ENCODE measurements at places on chromosomes 2 and 18.

DNA sequence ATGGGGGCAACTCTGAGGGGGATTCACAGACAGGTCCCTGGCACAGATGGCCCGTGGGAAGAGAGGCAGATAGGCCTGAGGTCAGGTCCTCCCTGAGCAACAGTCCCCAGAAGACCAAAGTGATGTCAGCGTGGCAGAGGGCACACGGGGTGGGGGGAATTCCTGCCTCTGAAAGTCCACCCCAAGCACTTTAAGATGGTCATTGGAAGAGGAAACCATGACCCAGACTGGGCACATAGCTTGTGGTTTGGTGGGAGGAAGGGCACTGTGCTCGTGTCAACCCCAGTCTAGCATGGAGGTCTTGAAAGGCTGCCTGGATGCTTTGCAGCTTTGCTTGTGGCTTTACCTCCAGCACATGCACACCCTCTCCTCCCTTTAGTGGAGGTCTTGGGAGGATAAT is 38.0 kb upstream of the SIX2 start:
- no peak for DNase-seq

DNA sequence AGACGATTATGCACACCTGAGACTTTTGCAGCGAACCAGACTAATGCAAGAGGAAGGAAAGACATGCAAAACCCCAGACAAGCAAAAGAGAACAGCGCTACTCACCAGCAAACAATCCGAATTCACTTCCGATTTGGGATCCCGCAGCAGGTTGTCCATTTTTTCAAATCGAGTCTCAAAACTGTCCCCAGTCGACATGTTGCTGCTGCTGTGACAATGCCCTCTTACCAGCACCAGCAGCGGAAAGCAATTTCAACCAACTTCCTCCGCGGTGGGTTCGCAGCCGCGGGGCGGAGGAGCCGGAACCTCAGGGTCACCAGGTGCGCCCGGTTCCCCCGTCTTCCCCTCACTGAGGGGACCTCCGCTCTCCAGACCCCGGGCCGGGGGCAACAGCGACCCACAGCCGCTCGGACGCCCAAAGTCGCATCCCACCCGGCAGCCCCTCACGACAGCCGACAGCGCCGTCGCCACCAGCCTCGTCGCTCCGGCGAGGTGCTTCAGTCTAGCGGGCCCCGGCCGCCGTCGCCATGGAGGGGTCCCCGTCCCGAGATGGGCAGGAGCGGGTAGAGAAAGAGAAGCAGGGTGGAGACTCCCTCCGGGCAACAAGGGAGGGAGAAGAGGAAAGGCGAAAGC is 784 bp downstream of the ROCK1 start:
- peak; percentile 43 for DNase-seq

- DNase-seq: no peak
Observed at GRCh38 chr2:207251022-207251421, 85.3 kb upstream of the KLF7 start.

DNA sequence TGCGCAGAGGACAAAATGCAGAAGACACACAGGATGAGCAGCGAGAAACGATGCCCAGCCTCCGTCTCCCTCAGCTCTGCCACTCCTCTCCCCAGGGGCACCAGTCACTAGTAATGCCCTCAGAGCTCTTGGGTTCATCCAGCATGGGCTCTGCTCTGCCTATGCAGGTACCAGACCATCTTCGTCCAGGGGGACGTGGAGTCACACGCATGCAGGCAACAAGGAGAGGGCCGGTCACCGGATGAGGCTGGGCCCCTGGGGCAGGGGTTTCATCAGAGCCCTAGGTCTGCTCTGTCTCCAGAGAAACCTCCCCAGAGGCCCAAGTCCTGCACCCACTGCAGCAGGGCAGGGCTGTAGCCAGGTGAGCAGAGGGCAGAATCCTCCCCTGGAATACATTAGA is 23.9 kb downstream of the RAB31 start:
- no peak for DNase-seq

DNA sequence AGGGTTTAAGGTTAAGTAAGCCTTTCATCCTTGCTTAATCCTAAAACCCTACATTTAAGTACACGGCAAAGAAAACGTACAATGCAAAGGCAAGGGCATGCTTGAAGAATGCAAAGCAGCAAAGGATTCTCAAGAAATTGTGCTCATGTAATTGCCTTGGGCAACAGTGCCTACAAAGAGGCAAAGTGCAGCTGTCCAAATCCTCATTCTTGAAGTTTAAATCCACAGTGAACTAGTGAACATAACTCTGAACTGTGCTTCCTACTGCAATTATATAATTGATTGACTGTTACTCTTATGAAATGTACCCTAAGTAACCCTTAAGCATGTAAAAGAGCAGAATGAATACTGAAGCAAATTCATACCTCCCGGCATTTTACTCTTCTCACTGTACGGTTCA is 85.4 kb downstream of the MAP3K20 start:
- DNase-seq: no peak

- no peak for DNase-seq
Observed at GRCh38 chr2:189287982-189288521, 108.5 kb upstream of the COL5A2 start.

- DNase-seq: no peak
Observed at GRCh38 chr18:59357928-59358327, 1.1 kb downstream of the LMAN1 start.

DNA sequence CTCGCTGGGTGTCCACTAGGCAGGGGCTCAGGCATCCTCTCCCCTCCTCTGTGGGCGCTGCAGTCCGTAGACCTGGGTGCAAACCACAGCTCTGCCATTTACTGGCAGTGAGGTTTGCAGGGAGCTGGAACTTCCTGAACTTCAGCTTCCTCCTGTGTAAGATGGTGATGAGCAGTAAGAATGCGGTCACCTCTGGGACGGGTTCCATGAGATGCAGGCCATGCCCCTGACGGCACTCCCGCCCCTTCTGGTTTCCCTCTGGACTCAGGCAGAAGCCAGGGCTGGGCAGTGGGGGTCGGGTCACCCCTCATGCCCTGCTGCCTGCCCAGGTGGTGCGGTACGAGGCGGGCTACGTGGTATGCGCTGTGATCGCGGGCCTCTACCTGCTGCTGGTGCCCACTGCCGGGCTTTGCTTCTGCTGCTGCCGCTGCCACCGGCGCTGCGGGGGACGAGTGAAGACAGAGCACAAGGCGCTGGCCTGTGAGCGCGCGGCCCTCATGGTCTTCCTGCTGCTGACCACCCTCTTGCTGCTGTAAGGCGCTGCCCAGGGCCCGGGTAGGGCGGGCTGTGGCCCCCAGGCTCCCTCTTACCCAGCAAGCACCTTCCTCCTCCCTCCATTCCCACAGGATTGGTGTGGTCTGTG is 1.5 kb downstream of the PROM2 start:
- DNase-seq: no peak

DNA sequence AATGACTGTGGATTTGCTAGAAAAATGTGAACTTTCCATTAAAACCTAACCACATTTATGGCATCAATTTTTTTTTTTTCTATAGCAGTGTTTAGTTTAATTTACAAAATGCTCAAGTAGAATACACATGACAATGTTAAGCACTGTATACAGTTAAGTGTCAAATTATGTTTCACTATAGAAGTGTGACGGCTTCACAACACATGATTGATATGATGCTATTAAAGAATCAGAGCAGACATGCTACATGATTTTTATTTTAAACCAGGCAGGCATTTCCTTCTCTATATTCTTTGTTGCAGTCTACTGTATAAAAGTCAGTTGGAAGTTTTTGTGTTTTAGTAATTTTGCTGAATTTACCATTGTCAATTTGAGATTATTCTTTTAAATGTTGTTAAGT is 43.6 kb downstream of the PROKR1 start:
- no peak for DNase-seq

GRCh38 chr2:26975656-26976055 is 5.2 kb downstream of the MAPRE3 start:
- no peak for DNase-seq

DNA sequence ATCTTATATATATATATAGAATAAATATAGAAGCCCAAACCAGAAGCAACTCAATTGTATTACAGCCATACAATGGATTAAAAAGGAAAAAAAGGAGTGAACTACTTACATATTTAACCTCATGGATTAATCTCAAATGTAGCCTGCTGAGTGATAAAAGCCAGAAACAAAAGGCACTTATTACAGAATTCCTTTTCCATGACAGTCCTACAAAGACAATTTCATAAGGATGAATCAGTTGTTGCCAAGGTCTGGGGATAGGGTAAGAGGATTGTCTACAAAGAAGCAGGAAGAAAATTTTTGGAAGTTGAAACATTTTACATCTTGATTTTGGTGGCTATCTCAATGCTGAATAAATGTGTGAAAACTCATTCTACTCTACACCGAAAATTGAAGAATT is 103.9 kb upstream of the DCC start:
- DNase-seq: no peak

GRCh38 chr18:76490033-76490432 is 5.0 kb downstream of the ZNF516 start:
- no peak for DNase-seq

DNA sequence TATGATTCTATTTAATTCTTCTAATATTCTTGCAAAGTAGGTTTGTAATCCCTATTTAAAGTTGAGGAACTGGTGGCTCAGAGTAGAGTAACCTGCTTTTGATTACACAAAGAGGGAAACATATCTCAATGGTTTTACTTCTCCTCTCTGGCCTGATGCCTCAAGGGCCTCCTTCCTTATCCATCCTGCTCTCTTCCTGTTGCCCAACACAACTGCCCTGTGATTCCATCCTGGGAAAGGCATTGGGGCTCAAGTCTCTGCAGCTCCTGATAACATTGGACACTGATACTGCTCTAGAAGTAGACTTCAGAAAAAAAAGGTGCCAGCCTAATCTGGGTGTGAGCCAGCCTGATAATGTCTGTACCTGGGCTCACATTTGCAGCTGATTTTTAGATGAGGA is 75.8 kb downstream of the RDH14 start:
- no peak for DNase-seq

- no peak for DNase-seq
Observed at GRCh38 chr18:59909289-59910036, 9.7 kb downstream of the PMAIP1 start.

GRCh38 chr2:221792971-221793521 is 220.9 kb upstream of the EPHA4 start:
- DNase-seq: no peak

DNA sequence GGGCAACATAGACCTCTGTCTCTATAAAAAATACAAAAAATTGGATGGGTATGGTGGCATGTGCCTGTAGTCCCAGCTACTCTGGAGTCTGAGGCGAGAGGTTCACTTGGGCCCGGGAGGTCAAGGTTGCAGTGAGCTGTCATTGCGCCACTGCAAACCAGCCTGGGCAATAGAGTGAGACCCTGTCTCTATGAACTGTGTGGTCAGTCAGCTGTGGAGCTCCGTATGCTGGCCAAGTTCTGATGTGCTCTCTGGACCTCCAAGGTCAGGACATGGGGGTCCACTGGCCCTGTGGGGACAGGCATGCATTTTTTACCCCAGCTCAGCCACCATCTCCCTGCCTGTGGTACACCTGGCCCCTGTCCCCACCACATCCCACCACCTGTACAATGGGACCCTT is 71.6 kb downstream of the TMEM131 start:
- DNase-seq: no peak

- DNase-seq: peak; percentile 73
Observed at GRCh38 chr18:5543773-5544389, at the start of gene EPB41L3. EPB41L3 (minus strand) TSS chr18:5543997; CDS start chr18:5489183, 54,814 bp downstream.

GRCh38 chr2:191230174-191230573 is 15.0 kb upstream of the MYO1B start:
- DNase-seq: no peak

- DNase-seq: no peak
Observed at GRCh38 chr2:236086971-236087465, 81.2 kb downstream of the GBX2 start.

DNA sequence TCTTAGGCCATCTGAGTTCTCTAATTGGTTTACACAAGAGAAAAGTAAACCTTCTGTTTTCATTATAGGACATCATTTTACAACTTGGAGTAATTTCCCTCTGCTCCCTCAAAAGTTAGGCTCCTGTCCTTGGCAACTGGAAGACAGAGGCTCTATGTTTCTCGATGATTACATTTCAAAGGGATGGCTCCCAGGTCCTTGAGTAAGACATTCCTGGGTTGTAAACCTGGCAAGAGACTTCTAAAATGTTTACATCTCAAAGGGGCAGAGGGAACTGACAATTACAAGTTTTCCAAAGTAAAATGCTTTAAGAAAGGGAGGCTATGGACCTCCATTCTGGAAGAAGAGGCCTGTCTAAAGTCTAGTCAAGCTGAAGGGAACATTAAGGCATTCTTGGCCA is 268.3 kb upstream of the REG3G start:
- DNase-seq: no peak

DNA sequence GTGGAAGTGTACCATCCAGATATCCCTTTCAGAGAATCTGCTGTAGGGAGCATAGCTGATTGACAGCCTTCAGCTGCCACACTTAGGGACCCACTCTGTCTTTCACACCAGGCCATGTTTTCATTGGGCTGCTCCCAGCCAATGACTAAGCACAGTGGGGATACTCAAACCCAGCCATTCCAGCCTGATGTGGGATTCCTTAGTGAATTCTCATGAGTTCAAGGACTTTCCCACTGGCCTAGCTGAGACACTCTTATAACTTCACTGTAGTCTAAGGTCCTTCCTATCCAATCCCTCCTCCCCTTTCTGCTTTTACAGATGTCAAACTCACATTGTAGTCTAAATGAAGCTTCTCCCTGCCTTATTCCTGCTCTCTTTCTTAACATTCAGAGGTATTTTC is 201.2 kb downstream of the PIK3C3 start:
- no peak for DNase-seq

DNA sequence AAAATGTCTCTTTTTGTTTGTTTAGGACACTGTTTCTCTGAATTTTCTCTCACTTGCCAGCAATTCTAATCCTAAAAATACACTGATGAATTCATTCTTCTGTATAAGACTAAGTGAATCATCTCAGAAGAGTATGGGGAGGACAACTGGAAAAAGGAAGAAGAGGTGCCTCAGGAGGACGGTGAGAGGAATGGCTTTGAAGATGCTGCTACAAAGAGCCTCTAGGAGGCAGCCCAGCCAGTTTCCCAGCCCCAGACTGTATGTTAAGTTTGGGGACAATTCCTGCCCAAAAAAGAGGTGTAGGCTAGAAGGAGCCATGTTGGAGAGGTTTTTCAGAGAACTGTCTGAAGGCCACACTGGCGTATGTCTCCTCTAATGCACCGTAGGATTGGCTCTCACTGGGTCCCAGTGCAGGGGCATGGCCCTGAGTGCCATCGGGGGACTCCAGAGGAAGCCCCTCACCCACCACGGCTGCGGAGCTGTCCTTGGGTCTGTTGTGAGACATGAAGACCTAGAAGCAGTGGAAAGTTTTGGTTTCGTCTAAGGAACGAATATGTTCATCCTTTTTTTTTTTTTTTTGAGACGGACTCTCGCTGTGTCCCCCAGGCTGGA is 3.1 kb upstream of the SDC1 start:
- no peak for DNase-seq

GRCh38 chr18:61606068-61606660 is 272.9 kb downstream of the CDH20 start:
- no peak for DNase-seq

DNA sequence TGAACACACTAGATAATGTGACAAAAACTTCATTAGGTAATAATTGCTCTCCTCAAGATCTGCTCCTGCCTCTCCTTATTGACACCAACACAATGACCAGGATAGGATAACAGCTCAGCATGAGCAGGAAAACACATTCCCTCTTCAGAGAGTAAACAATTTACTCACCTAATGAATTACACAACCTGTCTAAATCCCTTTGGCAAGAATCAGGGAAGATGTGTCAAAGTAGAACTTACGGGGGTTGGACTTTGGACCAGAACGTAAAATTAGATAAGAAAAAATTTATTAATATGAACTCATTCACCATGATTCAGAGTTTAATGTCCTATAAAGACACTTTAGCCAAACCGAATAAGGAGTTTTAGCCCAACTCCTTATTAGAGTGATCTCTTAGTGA is 512.2 kb downstream of the SATB2 start:
- no peak for DNase-seq
